ENCODE measurements at places on chromosomes 2 and 18. TPM values are rescaled to one million over a fixed set of nuclear protein-coding genes. Genes with fewer than 3 reads are reported as not detected.

FRZB gene
- polyA plus RNA-seq, result 1.5 TPM

ADCYAP1 gene
- not detected for polyA plus RNA-seq

MAPK4 gene
- polyA plus RNA-seq, result not detected

DNA sequence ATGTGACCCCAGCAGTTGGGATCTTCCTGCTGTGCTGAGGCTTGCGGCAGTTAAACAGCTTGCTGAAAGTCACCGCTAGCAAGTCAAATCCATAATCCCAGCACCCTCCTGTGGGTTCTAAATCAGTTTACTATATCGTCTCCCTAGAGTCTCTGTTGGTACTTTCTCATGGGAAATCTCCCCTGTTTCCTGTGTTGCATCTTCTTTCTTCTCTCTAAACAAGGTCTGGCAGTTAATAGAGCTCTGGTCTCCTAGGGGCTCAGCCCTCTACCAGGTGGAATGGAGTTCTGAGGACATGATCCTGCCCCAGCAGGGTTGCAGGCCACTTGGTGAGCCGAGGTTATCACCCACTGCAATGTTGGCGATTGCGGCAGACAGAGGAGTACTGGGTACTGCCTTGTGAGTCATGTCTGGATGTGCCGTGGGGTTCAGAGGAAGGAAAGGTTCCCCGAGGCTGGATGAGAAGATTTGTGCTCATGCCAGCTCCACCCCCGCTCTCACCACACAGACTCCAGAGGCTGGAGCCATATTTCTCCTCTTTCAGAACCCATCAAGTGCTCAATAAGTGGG, 59.4 kb upstream of the SIX2 start:
- no peak for DNase-seq

DNA sequence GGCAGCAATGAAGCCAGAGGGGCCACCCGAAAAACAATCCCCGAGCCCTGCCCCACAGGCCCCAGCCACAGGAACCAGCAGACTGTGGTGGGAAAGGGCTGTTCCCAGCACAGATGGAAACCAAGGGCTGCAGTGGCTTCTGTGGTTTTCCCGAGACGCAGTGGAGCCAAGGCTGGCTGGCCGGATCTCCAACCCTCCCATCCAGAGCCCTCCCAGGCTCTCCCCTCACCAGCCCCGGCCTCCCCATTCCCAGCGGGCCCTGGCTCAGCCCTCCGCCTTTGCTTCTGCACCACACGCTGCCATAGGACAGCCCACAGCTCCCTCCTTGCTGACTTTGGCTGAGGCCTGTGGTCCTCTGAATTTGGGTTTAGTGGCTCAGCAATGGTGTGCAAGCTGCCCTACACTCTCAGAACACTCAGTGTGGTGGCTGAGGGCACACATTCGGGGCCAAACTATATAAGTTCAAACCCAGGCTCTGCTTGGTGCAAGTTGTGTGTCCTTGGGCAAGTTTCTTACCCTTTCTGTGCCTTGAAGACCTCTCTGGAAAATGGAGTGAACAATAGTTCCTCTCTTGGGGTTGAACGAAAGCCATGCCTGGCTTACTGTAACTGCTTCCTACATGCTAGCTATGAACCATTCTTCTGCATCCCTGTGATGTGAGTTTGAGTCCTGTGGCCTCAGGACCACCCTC, 200.1 kb downstream of the SMAD7 start:
- no peak for DNase-seq

GRCh38 chr2:162333968-162334367, 10.0 kb upstream of the GCA start:
- DNase-seq, result no peak
